Forelimb muscle (tissue), 1 donor: ENCODE measurements at places on chromosomes 1 and 21. TPM values are rescaled to one million over a fixed set of nuclear protein-coding genes. Genes with fewer than 3 reads are reported as not detected.

The GABPA gene
- 29.5 TPM for polyA plus RNA-seq

The PLPPR4 gene
- polyA plus RNA-seq, result 6.9 TPM

The MMP23B gene
- 44.9 TPM for polyA plus RNA-seq

The AQP10 gene
- polyA plus RNA-seq, result not detected
